Right renal cortex interstitium (tissue), 3 donors: ENCODE measurements at places on chromosomes 2 and 18. TPM values are rescaled to one million over a fixed set of nuclear protein-coding genes. Genes with fewer than 3 reads are reported as not detected.

EVA1A gene
- polyA plus RNA-seq = 15.6 TPM

ASAP2 gene
- 63.7 TPM for polyA plus RNA-seq

BMP10 gene
- not detected for polyA plus RNA-seq

FNDC4 gene
- 8.2 TPM for polyA plus RNA-seq

RRM2 gene
- 55.4 TPM for polyA plus RNA-seq

DNA sequence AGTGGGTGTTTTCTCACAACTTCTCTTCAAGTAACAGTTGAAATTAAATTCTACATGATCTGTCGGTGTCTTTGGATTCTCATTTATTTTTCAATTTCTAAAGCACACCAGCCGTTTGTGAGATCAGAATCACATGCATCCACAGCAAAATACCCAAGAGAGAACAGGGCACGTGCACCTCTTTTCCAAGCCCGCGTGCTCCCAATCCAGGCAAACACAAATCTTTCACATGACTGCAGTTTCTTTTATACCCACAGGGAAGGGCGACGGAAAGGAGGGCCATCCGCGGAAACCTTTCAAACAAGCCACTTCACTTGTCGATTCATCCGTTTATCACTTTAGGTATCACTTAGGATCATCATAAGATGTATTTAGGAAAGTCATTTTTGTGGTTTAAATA, 13.0 kb upstream of the DAPL1 start:
- no peak for DNase-seq

DNA sequence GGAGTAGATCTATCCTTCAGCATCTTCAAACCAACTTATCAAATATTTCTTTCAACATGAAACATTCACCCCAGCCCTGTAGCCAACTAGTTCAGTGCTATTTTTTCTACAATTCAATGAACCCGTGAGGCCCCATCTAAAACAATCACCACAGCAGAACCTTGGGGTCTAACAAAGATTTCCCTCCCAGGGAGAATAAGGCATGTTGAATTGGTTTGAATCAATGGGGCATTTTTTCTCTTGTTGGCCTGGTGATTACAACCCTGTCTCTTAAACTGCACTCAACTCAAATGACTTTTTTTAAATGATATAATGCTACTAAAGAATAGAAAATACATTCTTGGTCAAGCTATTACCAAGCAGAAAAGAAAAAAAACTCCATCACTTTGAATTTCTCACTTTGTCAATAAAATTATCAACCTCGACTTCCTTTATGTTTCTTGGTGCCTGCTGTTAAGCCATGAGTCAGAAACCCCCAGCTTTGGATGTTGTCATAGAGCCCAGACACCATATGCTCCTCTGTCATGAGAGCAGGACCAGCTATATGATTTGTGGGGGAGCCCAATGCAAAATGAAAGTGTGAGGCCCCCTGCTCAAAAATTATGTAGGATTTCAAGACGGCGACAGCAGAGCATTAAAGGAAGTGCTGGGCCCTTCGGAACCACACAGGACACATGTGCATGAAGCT, 282.4 kb downstream of the MEIS1 start:
- DNase-seq = no peak

DNA sequence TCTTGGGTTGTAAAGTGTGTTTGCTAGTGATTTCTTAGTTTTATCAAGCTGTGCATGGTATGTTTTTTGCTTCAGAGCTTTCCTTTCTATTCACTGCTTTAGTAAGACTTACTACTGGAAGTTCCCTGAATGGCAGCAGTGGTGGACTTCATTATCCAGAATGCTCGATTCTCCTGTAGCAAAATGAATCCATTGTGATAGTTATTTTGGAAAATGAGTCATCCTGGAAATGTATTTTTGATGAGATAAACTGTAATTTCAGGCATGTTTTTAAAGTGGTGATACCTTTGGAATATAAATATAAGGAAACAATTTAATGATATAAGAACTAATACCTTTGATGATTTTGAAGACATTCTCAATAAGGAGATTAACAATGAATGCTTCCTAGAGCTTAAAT, 387.1 kb downstream of the PTPRM start:
- DNase-seq = no peak

- no peak for DNase-seq
These were observed 16.3 kb downstream of the SLC8A1 start for GRCh38 chr2:40435426-40436092.

GRCh38 chr2:203022751-203023150, 8.1 kb downstream of the NBEAL1 start:
- no peak for DNase-seq

GRCh38 chr2:27309651-27310050, 1.4 kb upstream of the UCN start:
- no peak for DNase-seq

- no peak for DNase-seq
These were observed 4.0 kb downstream of the LPIN1 start for GRCh38 chr2:11750422-11750821.
